Right renal pelvis (tissue), 4 donors: ENCODE measurements at places on chromosomes 1 and 21. TPM values are rescaled to one million over a fixed set of nuclear protein-coding genes. Genes with fewer than 3 reads are reported as not detected.

DNA sequence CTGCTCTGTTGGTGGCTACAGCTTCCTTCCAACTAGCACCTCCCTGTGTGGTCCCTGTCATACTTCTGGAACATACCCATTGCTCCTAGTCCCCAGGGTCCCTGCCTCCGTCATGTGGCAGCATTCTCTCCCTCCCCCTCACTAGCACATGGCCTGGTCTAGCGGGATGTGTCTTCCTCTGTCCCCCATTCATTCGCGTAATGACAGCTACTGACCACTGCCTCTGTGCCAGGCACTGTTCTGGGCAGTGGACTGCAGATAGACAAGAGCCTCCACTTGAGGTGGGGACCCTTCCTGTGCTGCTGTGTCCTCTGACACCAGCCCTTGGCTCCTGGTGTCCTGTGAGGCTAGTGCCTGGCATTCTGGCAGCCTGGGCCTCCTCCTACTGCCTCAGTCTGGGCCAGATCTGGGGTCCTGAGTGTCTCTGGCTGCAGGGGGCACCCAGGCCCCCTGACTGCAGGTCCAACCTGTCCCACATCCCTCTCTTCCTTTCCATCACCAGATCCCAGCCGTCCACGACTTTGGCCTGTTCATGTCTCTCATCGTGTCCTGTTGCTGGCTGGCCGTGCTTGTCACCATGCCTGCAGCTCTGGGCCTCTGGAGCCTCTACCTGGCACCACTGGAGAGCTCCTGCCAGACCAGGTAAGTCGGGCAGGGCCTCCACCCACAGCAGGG is 38.1 kb downstream of the DISP3 start:
- DNase-seq: no peak

- DNase-seq: no peak
These were observed 1770.6 kb downstream of the PLA2G4A start for GRCh38 chr1:188599313-188599712.

- no peak for DNase-seq
These were observed 336.0 kb upstream of the NR5A2 start for GRCh38 chr1:199691540-199691939.

- no peak for DNase-seq
These were observed 92.1 kb downstream of the OMA1 start for GRCh38 chr1:58454385-58454784.

GRCh38 chr1:18921516-18922251 is 19.3 kb upstream of the ALDH4A1 start:
- no peak for DNase-seq

GRCh38 chr1:57124768-57125446 is 159.1 kb upstream of the C8B start:
- DNase-seq: no peak

DNA sequence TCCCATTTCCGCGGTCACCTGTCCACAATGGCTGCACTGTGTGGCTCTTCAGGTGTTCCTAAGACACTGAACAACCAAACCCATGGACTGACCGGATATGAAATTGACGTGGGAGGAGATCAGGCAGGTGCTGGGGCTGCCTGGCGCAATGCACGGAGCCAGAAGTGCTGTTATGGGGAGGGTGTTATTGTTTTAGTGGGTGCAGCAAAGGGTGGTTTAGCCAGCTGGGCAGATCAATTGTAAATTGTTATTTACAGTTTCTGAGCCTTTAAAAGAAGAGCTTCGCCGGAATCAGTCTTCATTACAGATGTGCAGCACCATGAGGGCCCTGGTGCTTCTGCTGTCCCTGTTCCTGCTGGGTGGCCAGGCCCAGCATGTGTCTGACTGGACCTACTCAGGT is at the start of gene CA6:
TSS of gene CA6 (plus strand) at position 301 of the 400 bp plus-strand sequence. CDS start at position 320, 19 bp downstream.
- DNase-seq: no peak

GRCh38 chr1:183030053-183030452 is 6.8 kb downstream of the LAMC1 start:
- DNase-seq: no peak

DNA sequence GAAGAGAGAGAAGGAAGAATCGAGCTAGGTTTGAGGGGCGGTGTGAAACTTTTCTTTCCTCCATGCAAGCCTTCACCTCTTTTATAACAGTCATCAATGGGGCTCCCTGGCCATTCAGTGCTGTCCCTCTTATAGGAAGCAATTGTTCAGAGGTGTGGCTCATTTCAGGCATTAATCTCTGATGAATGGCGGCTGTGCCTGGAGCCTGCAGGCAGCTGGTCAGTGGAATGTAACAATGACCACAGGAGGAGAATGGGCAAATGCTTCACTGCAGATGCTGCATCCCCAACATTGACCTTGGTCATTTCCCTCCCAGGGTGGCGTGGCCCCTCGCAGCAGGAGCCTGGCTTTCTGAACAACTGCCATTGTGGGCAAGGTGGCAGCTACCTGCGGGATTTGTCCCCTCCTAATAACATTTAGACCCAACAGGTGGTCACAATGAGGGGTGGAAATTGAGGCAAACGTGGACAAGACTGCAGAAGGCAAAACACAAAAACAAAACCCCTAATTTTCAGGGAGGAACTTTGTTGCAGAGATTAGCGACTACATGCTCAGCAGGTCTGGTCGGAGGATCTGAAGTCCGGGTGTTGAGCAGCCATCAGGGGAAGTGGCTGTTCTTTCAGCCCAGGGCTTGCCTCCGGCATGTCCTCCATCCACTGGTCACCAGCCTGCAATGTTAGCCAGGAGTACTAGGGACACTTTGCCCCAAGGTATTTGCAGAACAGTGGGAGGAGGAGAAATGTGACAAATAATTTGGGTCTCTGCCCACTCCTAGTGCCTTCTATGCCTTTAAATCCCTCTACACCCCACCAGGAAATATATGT is 97.3 kb upstream of the PAXBP1 start:
- DNase-seq: no peak

- no peak for DNase-seq
These were observed 130.4 kb upstream of the DNAH14 start for GRCh38 chr1:224799083-224799482.

DNA sequence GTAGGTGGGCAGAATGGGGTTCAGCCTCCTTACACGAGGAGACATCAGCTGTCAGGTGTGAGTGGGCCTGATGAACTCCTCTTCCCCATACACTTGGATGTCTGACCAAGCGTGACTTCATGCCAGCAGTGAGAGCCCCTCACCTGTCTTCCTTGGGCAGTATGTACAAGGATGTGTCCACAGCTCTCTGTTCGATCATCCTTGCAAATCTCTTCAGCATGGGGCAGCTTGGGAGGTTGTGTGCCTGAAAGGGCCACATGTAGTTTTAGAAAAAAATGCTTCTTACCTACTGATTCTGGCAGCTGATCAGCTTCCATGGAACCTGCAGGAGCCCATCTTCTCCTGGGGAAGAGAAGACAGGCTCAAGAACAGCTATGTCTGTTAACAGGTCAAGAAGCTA is 18.0 kb downstream of the ACP6 start:
- no peak for DNase-seq

GRCh38 chr1:16117369-16117768 is 38.5 kb downstream of the EPHA2 start:
- DNase-seq: no peak

DNA sequence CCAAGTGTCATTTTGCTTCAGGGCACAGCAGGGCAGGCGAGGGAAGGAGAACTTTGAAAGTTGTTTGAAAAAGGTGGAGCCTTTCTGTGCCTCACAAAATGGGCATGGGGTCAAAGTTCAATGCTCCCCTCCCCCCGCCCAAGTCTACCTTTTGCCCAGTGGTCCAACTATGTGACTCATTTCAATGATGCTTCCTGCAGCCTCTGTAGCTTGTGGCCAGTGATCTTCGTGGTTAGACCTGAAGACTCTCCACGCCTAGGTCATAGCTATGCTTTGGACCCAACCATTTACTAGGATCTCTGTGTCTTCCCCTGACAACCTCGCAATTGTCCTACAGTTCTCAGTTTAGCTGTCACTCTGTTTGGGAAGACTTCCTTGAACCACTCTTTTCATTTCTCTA is 280.3 kb upstream of the GJB5 start:
- DNase-seq: no peak

- DNase-seq: no peak
These were observed 48.1 kb upstream of the ENAH start for GRCh38 chr1:225700889-225701465.

SPATA46 gene
- 0.66 TPM for polyA plus RNA-seq

S1PR1 gene
- polyA plus RNA-seq: 24.9 TPM

S100A14 gene
- polyA plus RNA-seq: 28.6 TPM

RC3H1 gene
- 14.1 TPM for polyA plus RNA-seq

LMO4 gene
- 151 TPM for polyA plus RNA-seq

KCNN3 gene
- polyA plus RNA-seq: 2.7 TPM

LMX1A gene
- polyA plus RNA-seq: 0.04 TPM

CHI3L2 gene
- 0.23 TPM for polyA plus RNA-seq
